ENCODE measurements at places on chromosomes 2 and 18.

GRCh38 chr18:55982992-55983391 is 395.0 kb upstream of the TCF4 start:
- DNase-seq = no peak

DNA sequence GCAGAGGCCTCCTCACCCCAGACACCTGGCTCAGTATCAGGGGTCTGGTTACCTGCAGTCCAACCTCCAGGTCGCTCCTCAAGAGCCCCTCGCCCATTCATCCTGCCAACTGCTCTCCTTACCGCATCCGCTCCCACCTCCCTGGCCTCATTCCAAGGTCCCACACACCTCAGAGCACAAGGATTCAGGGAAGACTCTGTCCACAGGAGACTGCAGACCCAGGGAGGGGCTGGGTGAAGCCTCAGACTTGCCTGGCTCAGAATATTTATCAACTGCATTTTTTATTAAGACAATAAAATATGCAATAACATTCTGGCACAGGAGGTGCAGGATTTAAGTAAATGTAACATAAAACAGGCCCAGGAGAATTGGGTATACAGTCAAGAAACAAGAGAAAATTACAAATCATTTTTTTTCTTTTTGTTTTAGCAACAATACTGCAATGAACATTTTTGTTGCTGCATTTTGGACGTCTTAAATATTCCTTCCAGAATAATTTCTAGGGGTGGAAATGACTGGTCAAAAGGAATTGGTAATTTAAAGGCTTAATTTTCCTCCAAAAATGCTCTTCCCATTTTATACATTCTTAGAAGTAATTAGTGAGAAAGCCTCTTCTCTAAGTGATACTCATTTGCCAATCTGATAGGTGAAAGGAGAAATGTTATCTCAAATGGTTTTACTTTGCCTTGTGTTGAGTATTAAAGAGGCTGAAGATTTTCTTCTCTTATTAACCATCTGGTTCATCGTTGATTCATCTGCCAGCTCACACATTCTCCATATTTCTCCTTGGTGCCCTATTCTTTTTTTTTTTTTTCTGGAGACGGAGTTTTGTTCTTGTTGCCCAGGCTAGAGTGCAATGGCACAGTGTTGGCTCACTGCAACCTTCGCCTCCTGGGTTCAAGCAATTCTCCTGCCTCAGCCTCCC is 42.5 kb downstream of the TEX44 start:
- DNase-seq = no peak

DNA sequence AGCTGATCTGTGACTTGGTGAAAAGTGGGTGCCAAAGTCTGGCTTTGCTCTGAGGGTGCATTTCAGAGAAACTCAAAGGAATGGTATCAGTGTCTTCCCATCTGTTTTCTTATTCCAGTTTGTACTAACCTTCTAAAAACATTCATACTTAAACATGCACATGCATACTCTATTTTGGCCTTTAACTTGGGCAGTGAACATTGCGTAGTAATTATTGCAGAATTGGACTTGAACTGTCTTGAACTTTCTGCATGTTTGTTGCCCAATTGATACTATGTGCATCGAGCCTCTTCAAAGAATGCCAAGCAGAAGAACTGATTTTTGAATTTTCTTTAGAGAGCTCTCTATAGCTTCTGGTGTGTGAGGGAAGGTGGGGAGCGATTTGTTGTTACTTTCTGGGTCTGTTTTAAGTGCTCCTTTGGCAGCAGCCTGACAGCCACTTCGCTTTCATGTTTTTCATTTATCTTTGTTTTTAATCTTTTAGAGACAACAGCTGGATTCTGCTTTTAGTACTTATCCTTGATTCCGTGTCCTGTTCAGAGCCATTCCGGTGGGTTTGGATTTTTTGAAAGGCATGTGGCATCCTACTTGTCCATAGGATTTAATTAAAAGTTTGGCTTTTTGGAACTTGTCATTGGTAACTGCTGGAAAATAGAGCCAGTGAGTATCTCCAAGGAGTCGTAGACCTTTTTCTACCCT is 159.2 kb downstream of the RAPGEF4 start:
- peak; percentile 6 for DNase-seq

DNA sequence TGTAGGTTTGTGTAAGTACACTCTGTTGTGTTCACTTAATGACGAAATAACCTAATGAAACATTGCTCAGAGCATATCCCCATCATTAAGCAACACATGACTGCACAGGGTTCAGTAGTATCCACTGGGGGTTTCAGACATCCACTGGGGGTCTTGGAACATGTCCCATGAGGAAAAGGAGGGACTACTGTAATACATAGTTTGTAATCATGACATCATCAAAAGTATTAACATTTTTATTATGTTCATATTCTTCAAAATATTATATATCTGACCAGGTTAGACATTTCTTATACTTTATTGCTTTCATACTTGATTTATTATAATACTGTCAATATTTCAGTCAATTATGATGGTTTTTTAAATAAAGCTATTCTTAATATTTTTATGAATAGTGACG is 54.4 kb upstream of the EMILIN2 start:
- no peak for DNase-seq

DNA sequence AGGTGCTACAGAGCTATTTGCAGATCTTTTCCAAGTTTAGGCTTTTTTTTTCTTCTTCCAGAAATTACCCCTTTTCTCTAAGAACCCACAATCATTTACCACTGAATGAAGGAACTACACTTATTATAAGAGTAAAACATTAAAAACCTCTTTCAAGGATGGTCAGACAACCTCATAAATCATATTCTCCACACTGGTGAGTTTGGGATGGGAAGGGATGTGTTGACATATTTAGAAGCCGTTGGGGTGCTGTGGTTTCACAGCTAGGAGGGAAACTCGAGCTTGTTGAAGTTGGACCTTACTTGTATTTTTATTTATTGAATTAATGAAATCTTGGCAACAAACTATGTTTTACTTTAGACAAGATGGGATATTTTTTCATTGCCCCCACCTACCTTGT is 289.4 kb upstream of the MEIS1 start:
- no peak for DNase-seq

Data from choroid plexus epithelial cell (primary cell).